ENCODE measurements at places on chromosomes 5 and 9.

DNA sequence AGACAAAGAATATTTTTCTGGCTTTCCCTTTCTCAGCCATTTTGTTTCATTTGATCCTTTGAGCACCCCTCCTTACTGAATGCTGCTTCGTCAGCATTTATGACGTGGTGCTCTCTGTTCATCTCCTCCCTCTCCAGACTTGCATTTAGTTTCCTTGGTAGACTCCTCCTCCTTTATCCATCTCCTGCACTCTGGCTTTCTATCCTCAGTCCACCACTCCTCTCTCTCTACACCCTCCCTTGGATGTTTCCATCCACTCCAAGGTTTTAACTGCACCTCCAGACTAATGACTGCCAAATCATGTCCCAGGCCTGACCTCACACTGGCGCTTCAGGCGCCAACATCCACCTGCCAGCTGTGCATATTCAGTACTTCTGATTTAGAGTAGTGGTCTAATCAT, 245.4 kb downstream of the RAB3C start:
- no peak for DNase-seq

DNA sequence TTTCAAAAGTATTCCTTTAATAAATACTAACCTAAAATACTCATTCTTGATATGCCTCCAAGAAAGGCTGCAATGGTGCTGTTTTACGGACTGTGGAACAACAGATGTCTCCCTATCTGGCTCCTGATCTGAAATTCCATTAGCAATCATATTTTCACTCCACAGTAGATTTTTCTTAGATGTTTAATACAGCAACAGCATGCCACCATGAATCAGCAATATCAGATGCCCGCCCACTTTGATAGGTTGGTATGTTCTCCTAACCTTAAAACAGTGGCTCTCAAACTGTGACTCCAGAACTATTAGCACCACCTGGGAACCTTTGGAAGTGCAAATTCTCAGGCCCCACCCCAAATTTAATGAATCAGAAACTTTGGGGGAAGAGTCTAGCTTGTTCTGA, 110.2 kb downstream of the MLLT3 start:
- no peak for DNase-seq

DNA sequence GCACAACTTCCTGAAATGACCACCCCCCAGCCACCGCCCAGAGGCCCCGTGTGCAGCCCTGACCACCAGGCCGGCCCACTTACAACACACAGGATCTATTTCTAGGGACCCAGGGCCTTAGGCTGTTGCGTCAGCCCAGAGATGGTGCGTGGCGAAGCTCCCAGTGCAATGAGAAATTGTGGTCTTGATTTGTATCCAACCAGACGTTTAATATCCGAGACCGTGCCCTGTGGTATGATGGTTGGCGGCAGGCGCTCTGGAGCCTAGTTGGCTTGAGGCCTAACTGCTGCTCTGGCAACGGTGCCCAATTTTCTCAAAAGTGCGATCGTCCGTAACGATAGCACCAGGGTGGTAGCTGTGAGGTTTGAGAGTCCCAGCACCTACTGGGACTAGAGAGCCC, 32.6 kb upstream of the SLC6A19 start:
- no peak for DNase-seq

DNA sequence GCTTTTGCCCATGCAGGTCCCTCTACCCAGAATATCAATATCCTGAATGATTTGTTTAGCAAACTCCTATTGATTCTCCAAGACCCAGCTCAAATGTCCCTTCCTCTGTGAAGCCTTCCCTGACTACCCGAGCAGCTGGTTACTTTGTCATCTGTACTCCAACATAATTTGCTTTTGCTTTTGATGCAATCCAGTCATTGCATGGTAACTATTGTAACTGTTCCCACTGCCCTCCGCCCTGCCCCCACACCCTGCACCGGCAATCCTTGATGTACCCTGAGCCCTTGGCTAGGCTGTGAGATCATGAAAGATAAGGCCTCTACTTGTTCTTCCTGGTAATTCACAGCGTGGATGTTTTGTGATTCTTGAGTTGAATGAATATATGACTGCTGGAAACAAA, 119.9 kb upstream of the BOD1 start:
- no peak for DNase-seq

GRCh38 chr5:92944337-92944736, 636.7 kb downstream of the NR2F1-AS1 start:
- DNase-seq: no peak

GRCh38 chr5:766666-767431, 17.7 kb downstream of the ZDHHC11B start:
- DNase-seq: no peak

DNA sequence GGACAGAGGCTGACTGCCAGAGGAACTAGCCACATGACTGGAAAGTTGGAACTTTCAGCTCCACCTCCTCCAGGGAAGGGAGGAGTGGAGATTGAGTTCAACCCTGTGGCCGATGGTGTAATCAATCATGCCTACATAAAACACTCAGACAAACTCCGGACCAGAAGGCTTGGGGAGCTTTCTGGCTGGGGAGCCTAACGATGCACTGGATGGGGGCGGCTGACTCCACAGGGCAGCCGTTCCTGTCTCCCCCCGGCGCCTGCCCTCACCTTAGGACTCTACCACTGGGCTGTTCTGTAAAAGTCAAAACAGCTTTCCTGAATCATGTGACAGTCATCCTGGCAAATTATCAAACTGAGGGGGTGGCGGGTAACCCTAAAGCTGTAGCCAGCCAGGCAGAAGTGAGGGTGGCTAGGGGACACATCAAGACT, 58.0 kb downstream of the GOLM1 start:
- no peak for DNase-seq

DNA sequence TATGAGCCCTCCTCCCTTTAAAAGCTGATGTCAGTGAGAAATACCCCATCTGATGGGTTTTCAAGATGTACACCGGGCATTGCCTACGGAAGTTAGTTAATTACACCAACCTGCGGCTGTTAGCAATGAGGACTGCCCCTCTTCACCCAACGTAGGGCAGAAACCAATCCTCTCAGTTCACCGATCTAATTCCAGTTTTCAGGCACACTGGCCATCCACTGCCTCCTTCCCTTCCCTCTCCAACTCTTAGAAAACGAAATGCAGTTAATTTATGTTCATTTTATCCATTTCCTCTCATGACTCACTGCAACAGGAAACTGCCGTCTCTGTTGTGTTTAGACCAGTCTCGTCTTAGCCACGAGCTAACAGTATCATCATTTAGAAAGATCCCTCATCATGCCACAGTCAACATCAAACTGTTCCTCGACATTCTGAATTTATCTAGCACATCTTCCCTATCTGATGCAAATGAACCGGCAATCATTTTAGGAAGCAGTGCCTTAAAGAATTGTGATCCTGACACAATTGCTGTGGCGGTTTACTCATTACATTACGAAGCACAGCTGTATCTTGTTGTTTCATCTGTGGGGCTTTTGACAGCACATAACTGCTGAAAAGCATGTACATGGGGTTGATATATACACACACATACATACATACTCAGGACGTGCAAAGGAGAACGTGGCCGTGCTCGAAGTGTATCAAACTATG, 168.6 kb downstream of the EFNA5 start:
- DNase-seq: no peak

GRCh38 chr5:61048534-61048933, 103.5 kb downstream of the NDUFAF2 start:
- DNase-seq: no peak

- DNase-seq: peak; percentile 25
Observed at GRCh38 chr5:58462623-58463230, 2.8 kb upstream of the PLK2 start.

DNA sequence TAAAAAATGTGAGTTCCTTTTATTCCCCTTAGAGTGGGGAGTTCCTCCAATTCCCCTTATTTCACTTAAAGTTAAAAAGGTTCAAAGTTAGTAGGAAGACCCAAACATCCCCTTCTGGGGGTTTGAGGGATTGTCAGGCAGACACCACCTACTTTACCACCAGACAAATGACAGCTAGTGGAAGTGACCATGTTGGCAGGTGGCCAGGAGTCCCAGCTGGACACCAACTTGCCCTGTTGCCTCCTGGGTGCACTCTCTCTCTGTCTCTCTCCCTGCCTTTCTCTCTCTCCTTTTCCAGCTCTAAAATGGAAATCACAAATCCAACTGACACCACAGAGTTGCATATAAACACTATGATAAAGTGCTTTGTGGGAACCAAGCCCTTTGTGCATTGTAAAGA, 307.7 kb upstream of the TLE4 start:
- no peak for DNase-seq

- DNase-seq: no peak
Observed at GRCh38 chr5:55062039-55062779, 38.2 kb downstream of the GZMK start.

GRCh38 chr5:144391044-144391443, 220.4 kb downstream of the KCTD16 start:
- DNase-seq: no peak

DNA sequence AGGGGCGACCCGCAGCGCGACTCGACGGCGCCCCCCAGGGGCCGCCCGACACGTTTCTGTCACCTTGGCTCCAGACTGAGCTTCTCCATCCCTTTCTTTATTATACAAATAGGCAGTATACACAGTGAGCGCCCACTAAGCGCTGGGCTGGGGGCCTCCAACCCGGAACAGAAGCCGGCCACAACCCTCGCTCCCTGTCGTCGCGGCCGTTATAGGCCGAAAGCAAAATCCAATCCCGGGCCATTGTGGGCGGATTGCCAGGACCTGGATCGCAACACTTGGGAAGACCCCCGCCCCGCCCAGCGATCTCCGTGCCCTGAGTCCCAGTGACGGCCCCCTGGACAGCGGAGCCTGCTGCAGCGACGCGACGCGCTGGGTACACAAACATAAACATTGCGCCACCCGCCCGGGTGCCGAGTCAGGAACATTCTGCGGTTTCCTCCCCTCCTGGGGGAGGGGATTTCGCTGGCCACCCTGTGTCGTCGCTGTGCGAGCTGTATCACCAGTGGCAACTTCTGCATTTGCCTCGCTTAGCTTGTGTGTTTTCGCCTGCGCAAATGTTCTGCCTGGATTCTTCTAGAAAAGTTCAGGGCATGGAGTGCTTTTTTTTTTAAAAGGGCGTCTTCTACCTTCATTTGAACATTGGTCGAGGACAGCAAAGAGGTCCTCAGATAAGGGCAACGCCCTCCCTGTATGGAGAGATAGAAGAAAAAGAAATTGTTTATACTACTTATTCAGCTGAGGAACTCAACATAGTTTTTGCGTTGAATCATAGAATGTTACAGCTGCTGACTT, 1.3 kb upstream of the DUSP1 start:
- DNase-seq: peak; percentile 57

- no peak for DNase-seq
Observed at GRCh38 chr9:130453487-130453886, 8.7 kb downstream of the ASS1 start.

GRCh38 chr5:103587185-103587748, 24.7 kb upstream of the NUDT12 start:
- DNase-seq: no peak

DNA sequence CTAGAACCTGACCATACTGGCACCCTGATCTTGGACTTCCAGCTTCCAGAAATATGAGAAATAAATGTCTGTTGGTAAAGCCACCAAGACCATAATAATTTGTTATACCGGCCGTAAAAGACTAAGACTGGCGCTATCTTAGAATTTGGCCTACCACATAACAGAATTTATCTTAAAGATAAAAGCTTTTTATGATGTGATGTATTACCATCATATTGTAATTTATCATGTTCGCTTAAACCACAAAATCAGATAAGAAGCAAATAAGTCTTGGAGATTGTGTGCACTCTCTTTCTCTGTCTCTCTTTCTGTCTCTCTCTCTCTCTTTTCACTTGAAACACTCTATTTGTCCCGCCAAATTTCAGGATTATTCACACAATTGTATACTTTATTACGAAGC, 35.6 kb downstream of the FST start:
- no peak for DNase-seq

DNA sequence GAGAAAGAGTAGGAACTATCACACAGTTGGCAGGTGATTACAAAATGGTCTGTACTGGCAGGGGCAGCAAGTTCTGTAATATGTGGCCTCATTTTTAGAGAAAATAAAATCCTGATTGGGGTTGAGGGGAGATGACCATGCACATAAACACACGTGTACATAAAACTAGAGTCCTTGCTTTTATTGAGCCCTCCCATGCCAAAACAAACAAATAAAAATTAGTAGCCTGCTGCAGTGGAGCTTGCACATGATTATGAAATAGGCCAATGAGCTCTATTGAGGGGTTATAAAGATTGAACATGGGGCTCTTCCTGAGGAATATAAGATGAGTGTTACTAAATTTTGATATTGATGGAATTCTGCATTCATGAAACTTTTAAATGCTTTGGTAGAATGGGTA, 248.4 kb downstream of the ELAVL2 start:
- DNase-seq: no peak

GRCh38 chr5:140988100-140988499, 21.8 kb downstream of the PCDHAC2 start:
- no peak for DNase-seq

- no peak for DNase-seq
Observed at GRCh38 chr9:107389617-107390071, 99.9 kb downstream of the KLF4 start.

GRCh38 chr9:95515272-95516113, 1.3 kb downstream of the PTCH1 start:
- DNase-seq: peak; percentile 25

- no peak for DNase-seq
Observed at GRCh38 chr9:79572608-79573411, 1.0 kb downstream of the TLE4 start.

All from anterior cingulate cortex (tissue), 58 donors.